ENCODE measurements at places on chromosomes 2 and 18.
A peak's percentile ranks its signal among the peaks of the same experiment; 100 is the strongest.

DNA sequence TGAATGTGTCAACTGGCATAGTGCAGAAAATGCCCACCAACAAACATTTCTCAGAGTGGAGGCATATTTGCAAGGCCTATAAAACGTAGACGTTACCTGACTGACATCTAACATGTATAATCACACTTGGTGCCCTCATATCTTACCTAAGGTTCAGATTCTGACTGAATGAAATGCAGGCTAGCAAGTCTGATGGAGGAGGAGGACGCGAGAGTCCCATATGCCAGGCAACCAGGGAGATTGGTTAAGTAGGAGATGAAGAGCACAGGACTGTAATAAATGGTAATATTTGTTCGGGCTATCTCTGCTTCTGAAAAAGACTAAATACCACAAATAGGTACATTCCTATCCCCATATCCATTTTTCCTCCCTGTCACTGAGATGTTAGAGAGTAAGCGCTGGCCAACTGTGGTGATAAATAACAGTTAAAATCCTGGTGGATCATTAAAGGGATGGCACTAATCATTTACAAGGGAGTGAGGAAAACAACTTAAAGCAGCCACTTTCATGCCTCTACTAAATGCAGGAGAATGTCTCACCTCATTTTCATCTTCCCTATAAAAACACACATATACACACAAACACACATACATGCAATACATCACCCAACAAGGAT is 217.2 kb downstream of the TMEM163 start:
- no peak for DNase-seq

GRCh38 chr18:71998547-71999097 is 545.5 kb downstream of the CBLN2 start:
- DNase-seq, result no peak

GRCh38 chr2:208013285-208014178 is 11.8 kb downstream of the PLEKHM3 start:
- no peak for DNase-seq

- DNase-seq, result no peak
Observed at GRCh38 chr2:184628051-184628450, 29.7 kb downstream of the ZNF804A start.

- DNase-seq, result peak; percentile 5
Observed at GRCh38 chr2:237026981-237027711, 58.5 kb upstream of the COPS8 start.

DNA sequence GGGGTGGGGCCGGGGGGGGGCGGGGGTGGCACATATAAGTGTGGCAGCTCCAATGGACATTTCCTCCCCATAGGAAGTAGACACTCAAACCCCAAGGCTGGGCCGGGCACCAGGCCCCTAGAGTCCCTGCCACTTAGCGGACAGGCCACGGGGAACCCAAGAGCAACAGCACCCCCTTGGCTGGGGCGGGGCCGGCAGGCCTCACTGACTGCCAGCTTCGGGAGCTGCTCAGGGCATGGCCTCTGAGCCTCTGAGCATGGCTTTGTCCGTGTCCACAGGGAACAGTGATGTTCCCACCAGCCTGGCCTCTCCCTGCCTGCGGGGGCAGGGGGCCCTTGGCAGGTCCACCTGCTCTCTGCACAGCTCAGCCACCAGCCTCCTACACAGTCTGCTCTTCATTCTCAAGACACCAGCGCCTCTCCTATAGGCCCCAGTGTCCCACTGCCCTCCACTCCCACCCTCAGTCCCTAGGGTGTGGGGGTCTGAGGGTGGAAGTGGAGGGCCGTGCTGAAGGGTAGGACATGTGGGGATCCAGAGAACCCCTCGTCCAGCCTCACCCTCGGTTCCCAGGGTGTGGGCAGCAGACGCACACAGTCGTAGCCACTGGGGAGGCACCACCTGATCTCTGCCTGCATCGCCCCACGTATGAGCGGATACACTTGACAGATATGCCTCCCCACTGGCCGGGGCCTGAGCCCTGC is 106.7 kb downstream of the FAM210A start:
- DNase-seq, result no peak

- DNase-seq, result no peak
Observed at GRCh38 chr2:75464348-75464946, 96.3 kb downstream of the EVA1A start.

DNA sequence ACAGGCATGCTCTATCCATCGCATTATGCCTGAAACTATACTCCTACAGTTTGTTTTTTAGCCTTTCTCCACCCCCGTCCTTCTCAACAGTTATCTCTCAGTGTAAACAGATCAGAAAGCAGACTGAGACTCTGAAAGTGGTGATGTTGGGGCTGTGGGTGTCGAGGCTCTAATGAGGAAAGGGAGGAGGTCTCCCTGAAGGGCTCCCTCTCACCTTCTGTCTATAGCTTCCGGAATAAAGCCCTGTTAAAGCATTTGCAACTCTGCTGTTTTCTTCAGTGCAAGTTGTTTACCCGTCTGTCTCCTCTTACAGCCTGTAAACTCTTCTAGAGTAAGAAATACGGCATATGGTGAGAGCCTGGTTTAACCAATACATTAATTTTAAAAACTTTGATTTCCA is 136.7 kb upstream of the SYT4 start:
- no peak for DNase-seq

GRCh38 chr2:198347946-198348345 is 543.6 kb downstream of the PLCL1 start:
- no peak for DNase-seq

GRCh38 chr2:190530248-190530900 is 4.1 kb downstream of the NEMP2 start:
- no peak for DNase-seq

GRCh38 chr2:51454177-51454576 is 422.2 kb upstream of the NRXN1 start:
- DNase-seq, result no peak

DNA sequence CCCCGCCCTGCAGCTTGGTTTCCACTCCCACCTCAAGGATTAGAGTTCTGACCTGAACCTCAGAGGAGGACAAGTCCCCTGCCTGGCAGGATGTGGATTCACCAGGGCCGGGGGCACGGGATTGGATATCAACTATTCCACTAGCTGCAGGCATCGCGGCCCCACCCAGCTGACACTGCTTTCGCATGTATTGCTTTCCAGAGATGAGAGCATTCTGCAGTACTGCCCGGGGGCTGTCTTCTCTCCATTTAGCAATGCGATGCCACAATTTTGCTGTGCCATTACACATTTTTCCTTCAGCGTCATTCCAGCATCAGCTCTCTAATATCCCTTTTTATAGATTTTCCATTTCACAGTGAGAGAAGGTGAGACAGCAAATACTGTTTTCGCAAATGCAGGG is 42.0 kb downstream of the CTIF start:
- DNase-seq, result no peak
